ENCODE measurements at places on chromosomes 1 and 21.
A peak's percentile ranks its signal among the peaks of the same experiment; 100 is the strongest.

DNA sequence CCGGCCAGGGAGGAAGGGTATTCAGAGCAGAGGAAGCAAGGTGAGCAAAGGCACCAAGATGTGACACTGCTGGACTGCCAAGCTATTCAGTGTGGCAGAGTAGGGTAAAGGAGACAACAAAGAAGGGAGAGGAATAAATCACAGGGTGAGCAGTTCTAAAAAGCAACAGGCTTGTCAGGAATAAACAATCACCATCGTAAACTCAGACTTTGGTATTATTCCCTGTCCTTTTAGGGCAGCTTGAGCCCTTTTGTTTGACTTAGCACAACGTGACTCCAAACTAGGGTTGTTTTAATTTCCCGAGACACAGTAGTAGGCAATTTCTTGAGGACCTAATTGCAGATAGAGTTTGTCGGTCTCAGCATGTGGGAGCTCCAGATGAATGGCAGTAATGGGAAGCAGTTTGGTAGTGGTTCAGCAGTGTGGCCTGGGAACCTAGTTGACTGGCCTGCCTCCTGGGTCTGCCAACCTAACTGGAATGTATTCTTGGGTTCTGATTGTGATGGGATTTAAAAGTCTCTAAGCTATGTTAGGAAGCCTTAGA is 4.3 kb downstream of the CR1L start:
- no peak for DNase-seq

DNA sequence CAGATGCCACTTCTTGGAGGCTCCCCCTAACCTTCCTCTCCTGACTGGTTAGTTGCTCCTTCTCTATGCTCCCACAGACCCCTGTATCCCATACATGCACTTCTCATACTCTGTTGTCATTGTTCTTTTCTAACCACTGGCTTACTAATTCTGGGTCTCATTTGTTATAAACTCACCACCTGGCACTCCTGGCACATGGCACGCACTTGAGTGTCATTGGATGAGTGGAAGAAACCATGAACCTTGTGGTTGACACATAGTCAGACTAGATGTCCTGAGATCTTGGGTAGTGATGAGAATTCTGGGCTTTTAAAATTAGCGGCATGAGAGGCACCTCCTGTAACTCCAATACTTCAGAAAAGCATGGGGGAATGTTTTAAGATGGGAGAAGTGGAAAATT is 49.3 kb downstream of the TRIM62 start:
- DNase-seq = no peak

DNA sequence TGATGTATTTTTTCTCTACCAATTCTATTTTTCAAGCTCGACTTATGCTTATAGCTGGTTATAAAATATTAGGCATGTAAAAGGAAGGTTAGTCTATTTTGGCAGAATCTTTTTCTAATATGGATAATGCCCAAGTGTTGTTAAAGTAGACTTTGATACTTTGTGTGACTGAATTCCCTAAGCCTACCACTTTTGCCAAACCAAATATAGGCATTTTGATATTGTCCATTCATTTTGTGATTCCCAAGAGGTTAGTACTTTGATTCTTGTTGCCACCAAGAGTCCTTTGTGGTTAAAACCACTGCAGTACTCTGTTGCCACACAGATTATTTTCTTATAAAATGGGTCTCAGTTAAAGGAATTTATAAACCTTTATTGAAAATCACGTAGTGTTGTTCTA is 4.2 kb downstream of the WDR3 start:
- DNase-seq = no peak

DNA sequence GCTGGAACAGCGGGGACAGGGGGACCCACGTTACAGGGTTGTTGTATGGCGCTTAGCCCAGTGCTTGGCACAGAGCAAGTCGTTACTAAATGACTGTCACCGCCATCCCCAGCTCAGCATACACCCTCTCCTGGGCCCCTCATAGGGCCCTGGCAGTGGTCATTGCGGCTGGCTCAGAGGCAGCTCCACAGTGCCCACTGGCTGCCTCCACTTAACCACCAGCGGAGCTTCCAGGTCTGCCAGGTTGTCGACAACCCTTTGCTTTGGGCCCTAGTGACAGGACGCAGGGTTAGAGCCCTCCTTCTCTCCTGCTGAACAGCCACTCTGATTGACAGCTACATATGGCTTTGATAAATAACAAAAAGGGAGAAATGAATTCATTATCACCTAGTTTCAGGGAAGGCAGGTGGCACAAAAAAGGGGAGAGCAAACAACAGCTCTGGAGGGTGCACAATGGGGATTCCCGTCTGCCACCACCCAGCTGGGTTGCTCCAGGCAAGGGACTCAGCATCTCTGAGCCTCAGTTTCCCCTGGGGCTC is 4.8 kb downstream of the EFHD2 start:
- no peak for DNase-seq

- DNase-seq = peak; percentile 66
Observed at GRCh38 chr1:50929376-50929958, 30.6 kb downstream of the FAF1 start.

DNA sequence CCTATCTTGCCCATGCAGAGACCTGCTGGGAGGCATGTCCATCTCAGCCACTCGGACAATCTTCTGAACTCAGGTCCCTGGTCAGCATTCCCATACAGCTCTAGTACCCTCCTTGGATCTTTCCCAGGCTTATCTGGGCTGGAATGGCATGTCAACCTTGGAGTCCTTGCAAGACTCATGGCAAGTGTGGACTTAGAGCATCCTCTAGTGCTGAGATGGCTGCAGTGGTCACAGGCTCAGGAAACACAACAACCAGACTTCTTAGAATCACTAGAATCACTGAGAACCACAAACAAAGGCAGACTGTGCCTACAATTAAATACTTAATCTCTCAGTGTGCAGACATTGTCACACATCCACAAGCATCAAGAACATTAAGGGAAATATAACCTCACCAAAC is 73.1 kb upstream of the TSHB start:
- peak; percentile 28 for DNase-seq

- DNase-seq = peak; percentile 22
Observed at GRCh38 chr1:91872559-91873081, 13.3 kb downstream of the TGFBR3 start.

DNA sequence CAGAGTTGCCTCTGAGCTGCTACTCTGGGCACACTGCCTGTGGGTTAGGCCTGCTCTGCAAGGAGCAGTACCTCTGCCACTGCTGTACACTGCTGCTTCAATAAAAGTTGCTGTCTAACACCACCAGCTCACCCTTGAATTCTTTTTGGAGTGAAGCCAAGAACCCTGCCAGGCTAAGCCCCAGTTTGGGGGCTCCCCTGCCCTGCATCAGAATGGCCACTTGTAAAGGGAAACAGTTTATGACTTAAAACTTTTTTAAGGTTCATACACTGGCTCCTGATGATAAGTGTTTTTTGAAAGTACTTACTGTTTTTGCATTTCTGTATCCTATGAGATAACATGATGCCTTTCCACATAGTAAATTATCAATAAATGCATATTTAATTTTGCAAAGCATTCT is 310.0 kb downstream of the LMO4 start:
- no peak for DNase-seq

- no peak for DNase-seq
Observed at GRCh38 chr1:3078871-3079270, 9.9 kb downstream of the PRDM16 start.

DNA sequence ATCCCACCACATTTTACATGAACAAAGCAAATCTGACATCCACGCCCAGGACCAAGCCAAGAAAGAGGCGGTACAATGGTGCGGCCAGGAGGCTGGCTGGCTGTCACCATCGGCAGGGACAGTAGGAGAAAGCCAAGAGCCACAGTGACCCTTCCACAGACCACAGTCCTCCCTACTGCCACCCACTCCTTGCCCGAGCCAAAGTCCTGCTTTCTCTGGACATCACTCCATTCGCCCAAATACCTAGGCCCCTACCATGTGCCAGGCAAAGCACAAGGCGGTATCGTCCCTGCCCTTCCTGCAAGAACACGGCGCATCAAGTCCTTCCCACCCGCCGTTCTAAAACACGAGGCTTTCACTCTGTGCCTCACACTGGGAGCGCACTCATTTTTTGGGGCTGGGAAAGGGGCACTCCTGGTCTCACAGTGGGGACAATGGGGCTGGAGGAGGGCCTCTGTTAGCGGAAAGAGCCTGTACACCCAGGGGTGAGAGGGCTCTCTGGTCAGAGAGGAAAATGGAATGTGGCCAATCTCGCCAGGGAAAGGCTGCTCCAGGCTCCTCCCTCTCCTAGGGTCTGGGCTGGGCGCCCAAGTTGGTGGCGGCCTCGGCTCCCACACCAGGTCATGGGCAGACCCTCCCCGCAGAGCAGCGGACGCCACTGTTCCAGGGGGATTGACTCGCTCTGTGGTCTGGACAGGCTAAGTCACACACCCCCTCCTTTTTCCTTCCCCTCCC is 26.5 kb downstream of the SSBP3 start:
- no peak for DNase-seq
